Stimulated activated CD4-positive, alpha-beta T cell treated with anti-CD3 and anti-CD28 coated beads, Interleukin-1b, Interleukin-23, amount 100 ng/mL, for 4 hours (primary cell): ENCODE measurements at places on chromosomes 12 and 14.

- DNase-seq, result no peak
Measured at GRCh38 chr12:94126067-94126466, 22.3 kb upstream of the PLXNC1 start.

GRCh38 chr14:34522496-34522895 is 17.0 kb downstream of the EAPP start:
- DNase-seq, result no peak

GRCh38 chr12:57548488-57548887 is 1.4 kb upstream of the KIF5A start:
- no peak for DNase-seq

GRCh38 chr12:54660320-54660962 is 12.3 kb upstream of the DCD start:
- no peak for DNase-seq

GRCh38 chr12:45200491-45201043 is 15.3 kb upstream of the ANO6 start:
- DNase-seq, result no peak

GRCh38 chr12:38538319-38538718 is 221.7 kb downstream of the ALG10B start:
- DNase-seq, result no peak
